ENCODE measurements at places on chromosomes 16 and 17.

DNA sequence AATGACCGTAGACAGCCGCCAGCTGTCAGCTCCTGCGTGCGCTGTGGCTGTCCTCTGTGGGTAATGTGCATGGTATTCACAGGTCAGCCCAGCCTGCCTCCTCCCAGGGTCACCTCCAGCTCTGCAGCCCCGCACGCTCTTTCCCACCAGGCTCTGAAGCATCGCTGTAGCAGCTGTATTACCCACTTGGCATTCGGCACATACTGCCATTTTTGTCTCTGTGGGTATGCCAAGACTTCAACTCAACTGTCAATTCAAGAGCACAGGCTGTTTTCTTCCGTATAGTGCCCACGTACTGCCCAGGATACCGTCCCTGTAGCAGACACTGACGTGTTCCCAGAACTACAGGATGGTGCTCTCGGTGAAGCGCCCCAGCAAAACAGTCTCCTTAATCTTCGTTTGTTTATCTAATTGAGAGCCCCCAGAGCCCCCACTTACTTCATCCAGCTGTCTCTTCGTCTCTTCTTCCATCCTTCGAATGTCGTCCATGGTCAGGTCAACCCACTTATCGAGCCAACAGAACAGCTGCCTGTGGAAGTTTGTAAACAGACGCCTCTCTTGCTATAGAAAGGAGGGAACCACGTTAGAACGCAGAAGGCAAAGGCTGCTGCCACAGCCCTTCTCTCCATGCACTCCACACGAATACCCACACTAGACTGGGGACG is 17.4 kb upstream of the INPP5K start:
- DNase-seq, result no peak

DNA sequence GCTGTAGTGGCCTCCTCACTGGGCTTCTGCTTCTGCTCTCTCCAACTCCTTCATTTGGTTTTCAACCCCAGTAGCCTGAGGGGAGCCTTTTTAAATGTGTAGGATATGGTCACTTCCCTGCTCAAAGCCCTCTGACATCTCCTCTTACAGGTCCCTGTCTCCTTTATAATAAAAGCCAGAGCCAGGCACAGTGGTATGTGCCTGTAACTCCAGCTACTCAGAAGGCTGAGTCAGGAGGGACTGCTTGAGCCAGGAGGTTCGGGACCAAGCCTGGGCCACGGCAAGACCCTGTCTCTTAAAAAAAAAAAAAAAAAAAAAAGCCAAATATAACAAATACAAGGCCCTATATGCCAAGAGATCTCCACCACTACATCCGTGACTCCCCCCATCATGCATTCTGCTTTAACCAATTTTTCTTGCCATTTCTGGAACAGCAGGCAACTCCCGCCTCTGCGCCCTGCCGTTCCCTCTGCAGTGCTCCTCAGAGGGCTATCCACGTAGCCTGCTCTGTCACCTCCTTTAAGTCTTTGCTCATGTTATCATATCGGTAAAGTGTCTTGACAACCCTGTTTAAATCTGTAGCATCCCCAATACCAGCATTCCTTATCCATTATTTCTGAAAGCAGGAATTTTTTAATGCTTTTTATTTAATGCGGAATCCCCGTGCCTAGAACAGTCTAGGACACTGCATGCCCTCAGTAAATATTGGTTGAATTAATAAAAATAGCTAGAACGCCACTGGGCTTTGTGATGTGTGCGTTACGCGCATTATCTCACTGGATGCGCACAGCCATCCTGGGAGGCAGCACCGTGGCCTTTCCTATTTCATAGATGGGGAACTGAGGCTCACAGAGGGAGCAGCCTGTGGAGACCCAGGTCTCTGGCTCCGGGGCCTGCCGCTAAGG is 9.5 kb downstream of the ZNF771 start:
- DNase-seq, result no peak

DNA sequence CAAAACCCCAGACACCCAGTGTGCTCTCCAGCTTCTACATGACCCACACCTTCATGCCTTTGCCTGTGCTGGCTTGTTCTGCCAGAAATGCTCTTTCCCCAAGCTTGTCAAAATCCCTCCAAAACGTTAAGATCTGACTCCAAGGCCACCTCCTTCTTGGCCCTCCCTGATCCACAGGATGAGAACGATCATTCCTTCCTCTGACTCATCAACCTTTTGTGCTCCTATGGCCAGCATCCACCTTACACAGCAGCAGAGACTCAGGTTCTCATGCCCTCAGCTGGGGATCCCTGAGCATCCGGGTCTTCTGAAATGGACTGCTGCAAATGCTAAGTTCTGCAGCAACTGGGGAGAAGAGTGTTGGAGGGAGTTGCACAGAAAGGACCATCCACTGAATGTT is 2.9 kb downstream of the ZBTB4 start:
- no peak for DNase-seq

DNA sequence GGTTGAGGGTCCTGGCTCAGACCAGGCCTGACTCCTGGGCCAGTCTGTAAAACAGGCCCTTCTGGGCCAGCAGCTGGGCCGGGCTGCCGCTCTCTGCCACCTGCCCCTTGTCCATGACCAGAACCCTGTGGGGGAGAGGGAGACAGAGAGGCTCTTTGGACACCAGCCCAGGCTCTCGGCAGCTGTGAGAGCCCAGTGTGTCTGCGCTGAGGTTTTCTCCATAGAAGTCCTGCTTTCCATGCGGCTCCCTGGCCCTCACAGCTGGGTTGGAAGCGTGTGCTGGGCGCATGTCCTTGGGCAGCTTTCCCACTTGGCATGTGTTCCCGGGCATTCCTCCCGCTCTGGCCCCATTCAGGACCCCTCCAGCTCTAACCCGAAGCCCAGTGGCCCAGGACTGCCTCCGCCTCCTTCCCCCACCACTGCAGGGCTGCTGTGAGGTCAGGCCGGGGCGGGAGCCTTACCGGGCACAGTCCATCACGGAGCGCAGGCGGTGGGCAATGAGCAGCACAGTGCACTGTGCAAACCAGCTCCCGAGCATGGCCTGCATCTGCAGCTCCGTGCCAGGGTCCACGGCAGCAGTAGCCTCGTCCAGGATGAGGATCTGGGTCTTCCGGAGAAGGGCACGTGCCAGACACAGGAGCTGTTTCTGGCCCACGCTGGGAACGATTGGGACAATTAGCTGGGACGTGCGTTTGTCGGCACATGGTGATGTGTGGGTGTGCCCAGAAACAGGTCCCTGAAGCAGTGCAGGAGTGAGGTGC is 73.0 kb downstream of the ABCC6 start:
- no peak for DNase-seq

GRCh38 chr17:1029922-1030644 is 33.2 kb downstream of the TIMM22 start:
- no peak for DNase-seq

GRCh38 chr16:73823205-73823849 is 473.3 kb upstream of the PSMD7 start:
- no peak for DNase-seq

GRCh38 chr16:50067290-50067853 is 1.6 kb downstream of the HEATR3 start:
- peak; percentile 37 for DNase-seq

DNA sequence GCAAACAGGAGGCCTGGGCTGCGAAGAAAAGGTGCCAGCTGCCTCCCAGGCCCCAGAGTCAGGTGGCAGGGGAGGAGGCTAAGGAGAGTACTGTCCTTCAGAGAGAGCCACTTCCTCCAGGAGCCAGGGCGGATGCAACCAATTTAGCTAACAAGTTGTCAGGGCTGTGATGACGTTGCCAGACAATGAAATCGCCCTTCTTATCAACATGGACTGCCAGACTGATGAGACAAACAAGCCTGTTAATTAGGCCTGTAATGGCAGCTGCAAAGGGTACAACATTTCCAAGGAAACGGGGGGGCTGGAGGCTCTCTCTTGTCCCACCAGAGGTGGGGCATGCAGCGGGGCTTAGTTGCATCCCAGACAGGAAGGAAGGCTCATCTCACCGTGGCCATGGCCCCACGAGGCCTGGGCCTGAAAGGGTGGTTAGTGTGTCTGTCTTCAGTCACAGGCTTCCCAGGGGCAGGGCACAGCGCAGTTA is 111.8 kb downstream of the SDK2 start:
- no peak for DNase-seq

- no peak for DNase-seq
Observed at GRCh38 chr17:82944990-82945389, 105.2 kb upstream of the ZNF750 start.

DNA sequence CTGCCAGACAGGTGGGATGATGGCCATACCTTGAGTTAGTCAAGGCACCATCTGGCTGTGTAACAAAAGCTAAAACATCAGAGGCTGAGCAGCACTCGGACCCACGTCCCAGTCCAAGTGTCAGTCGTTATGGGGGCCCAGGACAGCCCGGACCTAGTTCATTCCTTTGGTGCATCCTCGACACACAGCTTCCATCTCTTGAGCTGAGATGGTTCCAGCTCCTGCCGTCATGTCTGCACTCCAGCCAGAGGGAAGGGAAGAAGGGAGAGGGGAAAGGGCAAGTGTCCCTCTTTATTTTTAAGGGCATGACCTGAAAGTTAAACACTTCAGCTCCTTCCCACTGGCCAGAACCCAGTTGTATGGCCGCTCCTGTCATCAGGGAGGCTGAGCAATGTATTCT is 218.0 kb downstream of the SEC14L1 start:
- DNase-seq, result peak; percentile 9

GRCh38 chr17:17872547-17873345 is 36.0 kb upstream of the SREBF1 start:
- DNase-seq, result no peak

DNA sequence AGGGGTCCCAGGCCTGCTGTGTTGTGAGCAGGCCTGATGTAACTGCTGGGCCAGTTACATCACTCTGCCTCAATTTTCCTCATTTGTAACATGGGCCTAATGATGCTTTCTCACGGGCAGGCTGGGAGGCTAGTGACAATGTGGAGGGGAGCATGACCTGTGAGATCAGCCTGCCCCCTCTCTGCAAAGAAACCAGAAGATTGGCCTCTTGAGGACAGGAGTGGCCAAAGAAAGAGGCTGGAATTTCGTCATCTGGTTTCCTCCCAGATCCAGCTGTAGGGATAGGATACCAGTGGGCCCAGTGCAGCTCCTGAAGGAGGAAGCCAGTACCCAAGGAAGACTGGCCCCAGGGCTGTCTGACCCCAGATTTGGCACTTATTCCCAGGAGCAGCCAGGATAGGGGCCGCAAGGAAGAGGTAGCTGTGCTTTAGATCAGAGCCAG is 615 bp upstream of the SREBF1 start:
- no peak for DNase-seq

GRCh38 chr16:80700558-80700957 is 103.8 kb downstream of the CDYL2 start:
- DNase-seq, result no peak

GRCh38 chr17:4110152-4110551 is 32.7 kb downstream of the ZZEF1 start:
- no peak for DNase-seq

- DNase-seq, result peak; percentile 53
Observed at GRCh38 chr17:36092230-36092629, 2.3 kb upstream of the CCL3 start.

DNA sequence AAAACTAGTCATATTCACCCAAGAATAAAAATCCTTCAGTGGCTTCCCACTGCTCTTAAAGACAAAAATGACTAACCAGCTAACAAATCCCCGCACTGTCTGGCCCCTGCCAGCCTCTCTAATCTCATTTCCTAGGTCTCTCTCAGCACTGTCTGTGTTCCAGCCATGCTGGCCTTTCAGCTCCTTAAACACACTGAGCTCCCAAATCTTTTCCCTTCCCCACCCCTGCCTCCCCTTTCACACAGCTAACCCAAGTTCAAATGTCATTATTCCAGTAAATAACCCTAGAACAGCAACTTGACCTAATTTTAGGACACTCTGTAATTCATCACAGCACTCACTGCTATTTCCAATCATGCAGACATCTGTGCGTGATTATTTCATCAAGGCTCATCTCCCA is 7.8 kb downstream of the SHCBP1 start:
- DNase-seq, result no peak

DNA sequence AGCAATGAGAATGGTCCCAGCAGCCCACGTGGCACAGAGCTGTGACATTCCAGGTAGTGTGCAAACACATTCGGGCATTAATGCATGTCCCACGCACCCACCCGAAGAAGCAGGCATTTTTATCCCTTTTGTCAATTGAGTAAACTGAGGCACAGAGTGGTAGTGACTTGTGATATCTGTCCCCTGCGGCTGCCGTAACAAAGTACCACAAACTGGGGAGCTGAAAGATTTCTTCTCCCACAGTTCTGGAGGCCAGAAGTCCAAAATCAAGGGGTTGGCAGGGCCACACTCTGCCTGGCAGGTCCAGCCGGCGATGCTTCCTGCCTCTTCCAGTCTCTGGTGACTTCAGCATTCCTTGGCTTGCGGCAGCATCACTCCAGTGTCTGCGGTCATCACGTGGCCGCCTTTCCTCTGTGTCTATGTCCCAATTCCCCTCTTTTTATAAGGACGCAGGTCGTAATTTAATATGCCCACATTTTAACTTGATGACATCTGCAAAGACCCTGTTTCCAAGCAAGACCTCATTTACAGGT is 221.9 kb upstream of the GSE1 start:
- no peak for DNase-seq

DNA sequence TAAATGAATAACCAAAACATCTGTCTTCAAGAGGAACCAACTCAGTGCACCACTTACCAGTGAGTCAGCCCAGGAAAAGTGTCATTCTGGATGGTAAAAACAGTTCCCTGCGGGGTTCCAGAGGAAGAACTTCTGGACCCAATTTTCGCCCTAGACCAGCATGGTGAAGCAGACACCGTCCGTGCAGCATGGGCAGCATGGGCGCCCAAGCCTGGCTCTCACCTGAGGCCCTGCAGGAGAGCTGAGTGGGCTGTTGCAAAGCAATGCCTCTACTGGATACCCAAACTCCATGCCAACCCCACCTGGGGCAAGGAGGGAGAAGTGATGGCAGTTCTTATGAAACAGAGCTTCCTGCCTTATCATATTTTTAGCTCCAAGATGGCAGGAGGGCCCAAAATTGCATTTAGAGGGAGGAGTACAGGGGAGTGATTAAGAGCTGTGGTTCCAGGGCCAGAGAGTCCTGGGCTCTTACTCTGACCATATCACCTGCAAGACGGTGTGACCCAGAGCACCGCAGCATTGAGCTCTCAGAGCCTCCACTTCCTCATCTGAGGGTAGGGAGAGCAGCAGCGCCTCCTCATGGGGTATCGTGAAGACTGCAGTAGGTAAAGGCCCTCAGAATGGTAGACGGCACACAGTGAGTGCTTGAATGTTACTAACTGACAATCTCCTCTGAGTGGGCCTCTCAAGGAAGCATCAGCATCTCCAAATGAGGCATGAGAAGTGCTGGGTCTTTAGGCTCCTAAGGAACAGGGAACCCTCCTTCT is 16.6 kb upstream of the INPP5K start:
- DNase-seq, result peak; percentile 54

- DNase-seq, result no peak
Observed at GRCh38 chr16:87417528-87417910, 25.4 kb downstream of the MAP1LC3B start.

DNA sequence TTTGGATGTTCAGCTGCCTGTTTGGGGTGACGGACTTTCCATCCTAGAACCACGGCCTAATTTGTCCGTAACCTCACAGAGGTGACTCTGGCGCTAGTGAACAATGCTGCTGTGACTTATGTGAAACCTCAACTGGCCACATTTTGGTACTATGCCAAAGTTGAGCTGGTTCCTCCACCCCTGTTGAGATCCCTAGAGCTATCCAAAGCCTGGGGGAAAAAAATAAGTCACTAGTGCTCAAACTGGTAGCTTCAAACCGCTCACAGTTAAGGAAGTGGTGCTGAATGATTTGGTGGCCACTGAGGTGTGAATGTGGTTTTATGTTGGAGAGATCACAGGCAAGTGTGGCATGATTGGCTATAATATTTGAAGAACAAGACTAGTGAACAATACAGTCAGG is 11.3 kb upstream of the TUBG2 start:
- no peak for DNase-seq

- no peak for DNase-seq
Observed at GRCh38 chr17:14372905-14373613, 72.2 kb downstream of the HS3ST3B1 start.

All from activated T-cell treated with anti-CD3 and anti-CD28 coated beads, Interleukin-2, amount 50 U/mL, for 24 hours (primary cell).